ENCODE measurements at places on chromosomes 3 and 15.

DNA sequence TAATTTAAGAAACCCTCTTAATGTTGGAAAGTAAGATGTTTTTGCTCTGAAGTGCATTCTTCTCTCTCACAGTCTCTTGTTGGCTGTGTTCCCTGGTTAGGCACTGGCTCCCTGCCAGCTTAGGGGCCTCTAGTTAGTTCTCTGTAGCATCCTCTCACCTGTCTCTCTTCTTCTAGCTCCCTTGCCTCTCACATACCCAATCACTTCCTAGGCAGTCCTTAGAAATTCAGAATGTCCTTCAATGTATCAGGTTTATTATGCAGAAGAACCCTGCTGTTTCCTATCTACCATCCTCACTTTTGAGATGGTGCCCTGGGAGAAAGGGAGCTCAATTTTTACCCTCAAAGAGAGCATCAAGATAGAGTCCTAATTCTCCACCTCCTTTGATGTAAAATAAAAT lies 36.2 kb upstream of the CPNE4 start:
- DNase-seq = no peak

GRCh38 chr3:73391984-73392383 lies 232.8 kb downstream of the PDZRN3 start:
- DNase-seq = no peak

- DNase-seq = no peak
Measured at GRCh38 chr3:84140631-84141030, 818.2 kb upstream of the CADM2 start.

DNA sequence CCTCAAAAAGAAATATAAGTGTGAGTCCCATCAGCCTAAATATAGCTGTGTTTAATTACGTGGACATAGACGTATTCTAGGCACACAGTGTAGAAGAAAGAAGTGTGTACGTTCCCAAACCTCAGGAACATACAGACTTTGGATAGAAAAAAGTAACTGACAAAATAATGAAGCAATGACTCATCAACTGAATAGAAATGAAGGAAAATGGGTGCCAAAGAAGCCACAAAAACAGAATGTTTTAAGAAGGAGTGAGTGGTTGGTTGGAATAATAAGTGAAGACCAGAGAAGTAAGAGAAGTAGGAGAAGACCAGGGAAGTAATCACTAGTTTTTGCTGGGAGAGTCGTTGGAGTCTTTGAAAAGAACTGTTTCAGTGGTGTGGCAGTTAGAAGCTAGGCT lies 518.1 kb downstream of the ROBO1 start:
- DNase-seq = no peak

GRCh38 chr3:72116226-72116625 lies 331.3 kb upstream of the PROK2 start:
- no peak for DNase-seq

DNA sequence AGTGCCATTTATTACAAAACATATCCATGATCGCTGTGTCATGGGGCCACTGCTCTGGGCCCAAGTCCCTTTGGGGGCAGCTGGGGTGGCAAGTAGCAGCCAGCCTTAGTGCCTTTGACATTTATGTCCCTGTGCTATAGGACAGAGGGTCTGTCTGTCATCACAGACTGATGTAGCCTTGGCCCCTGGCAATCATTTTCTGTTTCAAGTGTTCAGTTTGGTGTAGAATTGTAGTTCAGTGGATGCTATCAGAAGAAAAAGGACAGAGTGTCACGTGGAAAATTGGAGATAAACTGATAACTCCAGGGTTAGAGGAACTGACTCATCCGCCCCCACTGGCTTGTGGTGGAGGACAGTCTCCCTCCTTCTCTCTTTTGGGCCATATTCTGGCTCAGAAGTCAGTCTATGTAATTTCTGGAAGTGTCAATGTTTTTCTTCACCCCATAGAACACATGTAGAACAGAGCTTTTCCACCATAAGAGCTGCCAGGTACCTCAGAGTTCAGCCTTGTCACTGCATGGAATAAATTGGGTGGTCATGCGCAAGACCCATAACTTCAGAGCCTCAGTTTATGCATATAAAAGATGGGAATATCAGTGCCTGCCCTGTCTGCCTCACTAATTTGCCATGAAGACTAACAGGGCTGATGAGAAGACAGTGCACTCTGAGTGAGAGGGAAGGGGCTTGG lies 4.5 kb upstream of the MRPS22 start:
- peak; percentile 75 for DNase-seq
